Upper lobe of left lung (tissue), 6 donors: ENCODE measurements at places on chromosomes 12 and 14.

- no peak for DNase-seq
These were observed 479.6 kb downstream of the ADAMTS20 start for GRCh38 chr12:43072431-43072830.

DNA sequence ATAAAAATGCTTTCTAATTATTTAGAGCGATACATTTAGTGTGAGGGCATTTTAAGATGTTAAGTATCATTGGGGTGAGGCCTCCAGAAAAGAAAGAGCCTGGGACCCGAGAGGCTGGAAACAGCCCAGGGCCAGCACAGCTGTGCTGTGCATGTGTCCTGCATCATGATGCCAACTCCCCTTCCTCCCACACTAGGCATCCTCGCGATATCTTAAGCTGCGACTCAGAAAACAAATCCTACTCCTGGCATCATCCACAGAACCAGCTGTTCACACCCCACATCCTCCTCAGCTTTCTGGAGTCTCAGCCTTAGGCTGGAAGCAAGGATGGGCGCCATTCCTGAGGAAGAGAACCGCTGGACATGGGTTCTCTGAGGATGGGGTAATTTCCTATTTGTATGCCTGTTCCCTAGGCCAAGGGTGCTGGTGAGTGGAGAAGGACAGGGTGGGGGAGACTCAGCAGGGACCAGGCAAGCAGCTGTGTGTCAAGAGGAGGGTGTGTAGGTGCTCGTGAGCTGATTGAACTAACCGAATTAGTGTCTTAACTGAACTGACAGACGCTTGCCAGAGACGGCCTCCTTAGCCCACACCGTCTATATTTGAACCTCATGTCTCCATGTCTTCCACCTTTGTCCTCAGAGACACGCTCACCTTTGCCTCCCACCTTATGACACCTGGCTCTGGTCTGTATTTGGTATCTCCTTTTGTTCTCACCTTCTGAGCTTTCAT lies 15.6 kb upstream of the MCRS1 start:
- no peak for DNase-seq

- no peak for DNase-seq
These were observed 36.0 kb downstream of the MEG3 start for GRCh38 chr14:100861937-100862247.

GRCh38 chr12:47417955-47418354 lies 287.9 kb downstream of the RPAP3 start:
- DNase-seq, result no peak

DNA sequence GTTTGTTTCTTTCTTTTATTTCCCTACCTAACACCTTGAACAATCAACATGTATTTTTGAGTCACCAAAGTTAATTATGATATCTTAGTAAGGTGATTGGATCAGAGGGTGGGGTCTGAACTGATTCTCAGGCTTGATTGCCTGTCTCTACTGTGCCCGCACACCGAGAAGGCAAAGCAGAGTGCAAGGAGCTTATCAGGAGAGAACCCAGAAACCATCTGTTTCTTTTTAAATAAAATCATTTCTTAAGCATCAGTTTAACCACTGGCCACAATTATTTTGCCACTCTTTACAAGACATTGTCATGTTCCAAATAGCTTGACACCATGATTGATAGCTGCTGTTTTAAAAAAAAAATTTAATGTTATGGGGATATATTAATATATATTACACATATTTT lies 3.1 kb downstream of the GARIN2 start:
- no peak for DNase-seq

DNA sequence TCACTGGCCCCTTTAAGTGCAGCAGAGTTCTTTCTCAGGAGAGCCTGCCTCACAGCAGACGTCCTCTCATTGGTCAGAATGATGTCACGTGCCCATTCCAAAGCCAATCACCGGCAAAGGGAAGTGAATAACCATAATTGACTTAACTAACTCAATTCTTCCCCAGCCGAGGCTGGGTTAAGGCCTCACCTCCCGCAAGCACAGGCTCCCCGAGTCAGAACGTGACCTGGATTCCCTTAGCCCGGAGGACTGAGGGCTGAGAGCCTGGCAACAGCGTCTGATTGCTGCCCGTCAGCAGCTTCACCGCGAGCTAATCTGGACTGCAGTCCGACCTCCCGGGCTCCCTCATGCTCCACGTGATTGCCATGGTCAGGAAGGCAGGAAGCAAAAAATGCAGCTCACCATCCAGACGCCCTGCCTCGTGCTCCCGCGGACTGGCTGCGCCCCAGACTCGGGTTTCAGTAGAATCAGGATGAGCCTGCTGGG lies 92.1 kb upstream of the FZD10 start:
- no peak for DNase-seq

DNA sequence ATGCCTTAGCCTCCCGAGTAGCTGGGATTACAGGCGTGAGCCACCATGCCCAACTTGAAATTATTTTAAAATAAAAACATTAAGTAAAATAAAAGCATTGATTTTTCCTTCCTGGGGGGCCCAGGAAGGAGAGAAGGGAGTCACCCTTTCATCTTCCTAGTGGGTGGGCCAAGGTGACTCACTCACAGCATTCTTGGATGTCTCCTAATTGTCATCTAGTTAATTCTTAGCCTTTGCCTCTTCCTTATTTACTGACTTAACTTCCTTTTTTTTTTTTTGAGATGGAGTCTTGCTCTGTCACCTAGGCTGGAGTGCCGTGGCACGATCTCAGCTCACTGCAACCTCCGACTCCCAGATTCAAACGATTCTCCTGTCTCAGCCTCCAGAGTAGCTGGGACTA lies 29.2 kb downstream of the TMEM120B start:
- DNase-seq, result no peak

GRCh38 chr12:19045426-19045825 lies 84.1 kb upstream of the PLEKHA5 start:
- no peak for DNase-seq

DNA sequence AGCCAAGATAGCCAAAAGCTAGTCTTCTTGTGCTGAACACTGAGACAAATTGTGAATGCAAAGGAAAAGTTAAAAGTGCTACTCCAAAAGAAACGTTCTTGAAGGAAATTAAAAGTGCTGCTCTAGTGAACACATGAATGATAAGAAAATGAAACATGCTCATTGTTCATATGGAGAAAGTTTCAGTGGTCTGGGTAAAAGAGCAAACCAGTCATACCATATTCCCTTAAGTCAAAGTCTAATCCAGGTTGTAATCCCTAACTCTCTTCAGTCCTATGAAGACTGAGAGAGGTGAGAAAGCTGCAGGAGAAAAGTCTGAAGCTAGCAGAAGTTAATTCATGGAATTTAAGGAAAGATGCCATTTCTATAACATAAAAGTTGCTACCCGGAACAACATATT lies 121.5 kb downstream of the MNAT1 start:
- no peak for DNase-seq

- no peak for DNase-seq
These were observed 160.4 kb downstream of the EFCAB11 start for GRCh38 chr14:89794096-89794495.
